ENCODE measurements at places on chromosomes 6 and 20.

GRCh38 chr20:49052334-49052733, 6.2 kb downstream of the CSE1L start:
- no peak for DNase-seq

DNA sequence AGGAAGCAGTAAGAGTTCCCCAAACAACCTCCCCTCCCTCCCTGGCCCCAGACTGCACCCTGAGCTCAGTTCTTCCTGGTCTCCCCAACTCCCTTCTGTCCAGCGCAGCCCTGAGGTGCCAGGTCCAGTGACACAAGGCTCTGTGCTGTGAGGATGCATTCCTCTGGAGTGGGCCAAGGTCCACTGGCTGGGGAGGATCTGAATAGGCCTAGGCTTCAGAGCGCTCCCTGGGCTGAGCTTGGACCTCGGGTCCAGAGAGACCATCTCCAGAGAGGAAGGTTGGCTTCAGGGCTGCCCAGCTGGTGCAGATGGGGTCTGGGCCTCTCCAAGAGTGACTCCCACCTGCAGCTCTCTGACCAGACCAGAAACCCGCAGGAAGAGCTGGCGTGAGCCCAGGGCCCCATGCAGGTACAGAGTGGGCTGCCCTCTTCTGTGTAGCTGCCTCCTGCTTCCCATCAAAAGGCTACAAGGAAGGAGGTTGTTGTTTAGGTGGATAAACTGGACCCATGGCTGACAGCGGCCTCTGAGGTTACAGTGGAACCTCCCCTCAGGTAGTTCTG, 52.3 kb upstream of the MLN start:
- no peak for DNase-seq

DNA sequence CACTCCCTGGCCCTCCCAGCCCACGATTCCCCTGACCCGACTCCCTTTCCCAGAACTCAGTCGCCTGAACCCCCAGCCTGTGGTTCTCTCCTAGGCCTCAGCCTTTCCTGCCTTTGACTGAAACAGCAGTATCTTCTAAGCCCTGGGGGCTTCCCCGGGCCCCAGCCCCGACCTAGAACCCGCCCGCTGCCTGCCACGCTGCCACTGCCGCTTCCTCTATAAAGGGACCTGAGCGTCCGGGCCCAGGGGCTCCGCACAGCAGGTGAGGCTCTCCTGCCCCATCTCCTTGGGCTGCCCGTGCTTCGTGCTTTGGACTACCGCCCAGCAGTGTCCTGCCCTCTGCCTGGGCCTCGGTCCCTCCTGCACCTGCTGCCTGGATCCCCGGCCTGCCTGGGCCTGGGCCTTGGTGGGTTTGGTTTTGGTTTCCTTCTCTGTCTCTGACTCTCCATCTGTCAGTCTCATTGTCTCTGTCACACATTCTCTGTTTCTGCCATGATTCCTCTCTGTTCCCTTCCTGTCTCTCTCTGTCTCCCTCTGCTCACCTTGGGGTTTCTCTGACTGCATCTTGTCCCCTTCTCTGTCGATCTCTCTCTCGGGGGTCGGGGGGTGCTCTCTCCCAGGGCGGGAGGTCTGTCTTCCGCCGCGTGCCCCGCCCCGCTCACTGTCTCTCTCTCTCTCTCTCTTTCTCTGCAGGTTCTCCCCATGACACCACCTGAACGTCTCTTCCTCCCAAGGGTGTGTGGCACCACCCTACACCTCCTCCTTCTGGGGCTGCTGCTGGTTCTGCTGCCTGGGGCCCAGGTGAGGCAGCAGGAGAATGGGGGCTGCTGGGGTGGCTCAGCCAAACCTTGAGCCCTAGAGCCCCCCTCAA, at the start of gene LTA:
LTA (plus strand) TSS at position 249 of the 871 bp plus-strand sequence; CDS start at position 703, 454 bp downstream.
- DNase-seq = no peak

- DNase-seq = no peak
Observed at GRCh38 chr20:50314678-50315335, 124.2 kb downstream of the CEBPB start.

GRCh38 chr20:22524393-22525015, 59.9 kb downstream of the FOXA2 start:
- DNase-seq = no peak

GRCh38 chr20:13274275-13274861, 53.3 kb downstream of the ISM1 start:
- DNase-seq = no peak

DNA sequence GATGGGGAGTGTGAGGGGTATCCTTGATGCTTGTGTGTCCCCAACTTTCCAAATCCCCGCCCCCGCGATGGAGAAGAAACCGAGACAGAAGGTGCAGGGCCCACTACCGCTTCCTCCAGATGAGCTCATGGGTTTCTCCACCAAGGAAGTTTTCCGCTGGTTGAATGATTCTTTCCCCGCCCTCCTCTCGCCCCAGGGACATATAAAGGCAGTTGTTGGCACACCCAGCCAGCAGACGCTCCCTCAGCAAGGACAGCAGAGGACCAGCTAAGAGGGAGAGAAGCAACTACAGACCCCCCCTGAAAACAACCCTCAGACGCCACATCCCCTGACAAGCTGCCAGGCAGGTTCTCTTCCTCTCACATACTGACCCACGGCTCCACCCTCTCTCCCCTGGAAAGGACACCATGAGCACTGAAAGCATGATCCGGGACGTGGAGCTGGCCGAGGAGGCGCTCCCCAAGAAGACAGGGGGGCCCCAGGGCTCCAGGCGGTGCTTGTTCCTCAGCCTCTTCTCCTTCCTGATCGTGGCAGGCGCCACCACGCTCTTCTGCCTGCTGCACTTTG, at the start of gene TNF:
TNF (plus strand) TSS at position 231 of the 567 bp plus-strand sequence; CDS start at position 408, 177 bp downstream.
- peak; percentile 98 for DNase-seq

GRCh38 chr6:52739134-52739533, 24.1 kb downstream of the GSTA2 start:
- DNase-seq = no peak

DNA sequence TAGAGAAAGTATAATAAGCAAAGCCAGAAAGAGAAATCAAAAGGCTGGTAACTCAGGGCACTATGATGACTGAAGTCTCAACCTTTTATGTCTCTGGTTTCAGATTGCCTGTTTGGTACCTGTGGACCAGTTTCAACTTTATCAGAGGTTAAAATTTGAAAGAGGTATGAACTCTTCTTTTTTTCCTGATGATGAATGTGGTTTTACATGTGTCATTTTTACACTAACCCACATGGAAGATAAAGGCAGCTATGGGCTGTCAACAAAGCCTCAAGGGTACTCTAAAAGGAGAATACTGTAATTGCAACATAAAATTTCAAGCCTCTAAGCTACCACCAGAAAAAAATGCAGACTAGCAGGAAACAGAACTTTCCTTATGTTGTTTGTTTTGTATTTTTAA, 52.4 kb downstream of the RNF144B start:
- no peak for DNase-seq

DNA sequence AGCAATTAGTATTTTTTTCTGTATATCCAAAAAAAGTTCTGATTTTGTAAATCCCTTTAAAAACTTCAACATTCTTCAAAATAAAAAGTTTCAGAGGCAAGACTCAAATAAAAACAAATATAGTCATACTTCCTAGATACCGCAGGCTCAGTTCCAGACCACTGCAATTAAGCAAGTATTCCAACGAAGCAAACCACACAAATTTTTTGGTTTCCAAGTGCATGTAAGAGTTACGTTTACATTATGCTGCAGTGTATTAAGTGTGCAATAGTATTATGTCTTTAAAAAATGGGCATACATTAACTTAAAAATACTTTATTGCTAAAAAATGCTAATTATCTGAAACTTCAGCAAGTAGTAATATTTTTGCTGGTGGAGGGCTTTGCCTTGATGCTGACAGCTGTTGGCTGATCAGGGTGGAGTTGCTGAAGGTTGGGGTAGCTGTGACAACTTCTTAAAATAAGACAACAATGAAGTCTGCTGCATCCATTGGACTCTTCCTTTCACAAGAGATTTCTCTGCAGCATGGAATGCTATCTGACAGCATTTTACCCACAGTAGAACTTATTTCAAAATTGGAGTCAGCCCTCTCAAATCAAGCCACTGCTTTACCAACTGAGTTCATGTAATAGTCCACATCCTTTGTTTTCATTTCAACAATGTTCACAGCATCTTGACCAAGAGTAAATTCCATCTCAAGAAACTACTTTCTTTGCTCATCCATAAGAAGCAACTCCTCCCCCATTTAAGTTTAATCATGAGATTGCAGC, 46.0 kb downstream of the PHIP start:
- no peak for DNase-seq

GRCh38 chr6:32459781-32460424, 20.2 kb downstream of the HLA-DRA start:
- no peak for DNase-seq

GRCh38 chr6:106648651-106649308, 19.4 kb downstream of the QRSL1 start:
- no peak for DNase-seq

DNA sequence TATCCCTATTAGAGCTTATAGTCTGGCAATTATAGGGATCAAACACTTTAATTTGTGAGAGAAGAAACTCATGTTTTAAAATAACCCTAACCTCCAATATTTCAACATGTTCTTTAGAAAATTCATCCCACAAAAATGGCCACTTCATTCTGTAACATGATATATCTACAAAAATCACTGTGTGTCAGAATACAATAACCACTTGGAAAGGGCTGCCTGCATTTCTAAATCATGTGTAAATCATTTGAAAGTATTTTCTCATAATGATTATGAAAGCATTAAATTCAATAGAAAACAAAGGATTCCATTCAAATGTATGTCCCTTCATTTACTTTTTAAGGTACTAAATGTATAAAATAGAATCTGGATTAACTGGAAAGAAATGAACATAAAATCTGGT, 101.4 kb upstream of the NHSL1 start:
- no peak for DNase-seq

GRCh38 chr6:164507206-164507940, 802.0 kb downstream of the C6orf118 start:
- DNase-seq = no peak

DNA sequence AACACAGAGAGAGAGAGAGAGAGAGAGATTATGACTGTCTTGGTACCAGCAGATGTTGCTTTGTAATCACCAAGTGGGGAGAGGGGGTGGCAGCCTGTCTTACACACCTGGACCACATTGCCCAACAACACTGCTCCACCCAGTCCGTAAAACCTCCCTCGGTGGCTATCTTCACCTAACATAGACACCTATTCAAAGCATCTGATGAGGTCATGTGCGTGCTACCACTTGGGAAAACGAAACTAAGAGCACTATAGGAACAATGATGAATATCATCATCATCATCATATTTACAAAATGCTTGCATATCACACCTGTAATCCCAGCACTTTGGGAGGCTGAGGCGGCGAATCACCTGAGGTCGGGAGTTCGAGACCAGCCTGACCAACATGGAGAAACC, 24.1 kb upstream of the SALL4 start:
- no peak for DNase-seq

DNA sequence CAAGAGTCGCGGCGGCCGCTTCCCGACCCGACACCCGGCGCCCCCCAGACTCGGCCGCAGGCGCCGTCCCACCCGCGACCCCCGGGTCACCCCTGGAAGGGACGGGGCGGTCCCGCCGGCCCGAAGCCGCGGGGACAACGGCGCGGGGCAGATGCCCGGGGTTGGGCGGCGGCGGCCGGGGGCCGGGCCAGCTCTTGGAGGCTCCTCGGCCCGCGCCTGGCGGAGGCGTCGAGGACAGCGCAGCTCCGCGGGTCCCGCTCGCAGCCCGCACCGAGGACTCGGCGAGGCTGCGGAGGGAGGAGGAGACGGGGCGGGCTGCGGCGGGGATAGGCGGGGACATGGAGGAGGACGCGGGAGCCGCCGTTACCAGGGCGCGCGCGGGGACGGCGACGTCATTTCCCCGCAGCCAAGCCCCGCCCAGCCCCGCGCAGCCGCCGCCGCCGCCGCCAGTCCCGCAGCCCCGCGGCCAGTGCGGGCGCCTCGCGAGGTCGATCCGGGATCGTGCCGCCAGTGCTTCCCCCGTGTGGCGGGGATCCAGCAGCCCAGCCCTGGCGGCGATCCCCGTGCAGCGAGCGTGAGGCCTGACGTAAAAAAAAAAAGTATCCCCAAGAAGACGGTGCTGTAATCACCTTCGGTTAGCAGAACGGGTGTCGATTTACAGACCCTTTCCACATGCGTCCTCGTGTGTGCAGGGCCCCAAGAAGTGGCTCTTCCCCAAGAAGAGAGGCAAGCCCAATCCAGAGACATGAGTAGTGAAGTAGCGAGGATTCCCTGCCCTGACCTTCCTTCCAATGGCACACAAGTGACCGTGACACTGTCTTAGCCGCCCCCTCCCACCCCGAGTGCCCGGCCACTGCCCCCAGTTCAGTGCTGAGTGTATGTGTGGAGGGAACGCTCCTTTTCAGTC, at the start of gene FAM184A:
FAM184A (minus strand) TSS at position 289 of the 907 bp plus-strand sequence. CDS start 365 bp downstream, outside the sequence.
- peak; percentile 77 for DNase-seq

DNA sequence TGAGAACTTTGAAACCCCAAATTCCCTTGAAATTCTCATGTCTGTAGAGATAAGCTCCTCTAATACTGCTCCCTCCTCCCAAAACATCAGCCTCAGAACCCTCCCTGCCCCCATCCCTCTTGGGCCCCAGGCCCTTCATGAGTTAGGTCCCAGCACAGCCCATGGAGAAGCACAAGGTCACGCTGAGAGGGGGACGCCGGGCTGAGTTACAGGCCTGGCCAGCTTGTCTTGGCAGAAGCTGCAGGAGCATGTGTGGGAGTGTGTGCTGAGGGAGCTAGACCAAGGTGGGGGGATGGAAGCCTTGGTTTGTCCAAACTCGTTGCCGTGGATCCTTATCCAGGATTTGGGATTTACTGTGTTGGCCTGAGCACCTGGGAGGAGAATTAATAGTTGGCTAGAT, 8.5 kb upstream of the PTCRA start:
- DNase-seq = no peak

DNA sequence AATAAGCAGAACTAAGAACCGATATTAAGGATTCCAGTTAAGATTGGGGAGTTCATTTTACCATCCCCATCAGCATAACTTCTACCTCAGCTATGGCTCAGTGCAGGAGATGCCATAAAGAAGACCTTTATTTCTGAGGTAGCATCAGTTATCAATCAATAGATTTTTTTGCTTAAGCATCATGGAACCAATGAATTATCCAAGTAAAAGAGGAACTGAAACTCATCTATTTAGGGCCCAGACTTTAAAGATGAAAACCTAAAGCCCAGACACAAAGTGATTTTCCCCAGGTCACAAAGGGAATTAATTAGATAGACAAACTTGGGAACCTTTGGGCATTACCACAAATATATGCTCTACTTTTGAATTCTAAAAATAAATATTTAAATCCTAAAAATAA, 59.2 kb upstream of the TINAG start:
- no peak for DNase-seq

DNA sequence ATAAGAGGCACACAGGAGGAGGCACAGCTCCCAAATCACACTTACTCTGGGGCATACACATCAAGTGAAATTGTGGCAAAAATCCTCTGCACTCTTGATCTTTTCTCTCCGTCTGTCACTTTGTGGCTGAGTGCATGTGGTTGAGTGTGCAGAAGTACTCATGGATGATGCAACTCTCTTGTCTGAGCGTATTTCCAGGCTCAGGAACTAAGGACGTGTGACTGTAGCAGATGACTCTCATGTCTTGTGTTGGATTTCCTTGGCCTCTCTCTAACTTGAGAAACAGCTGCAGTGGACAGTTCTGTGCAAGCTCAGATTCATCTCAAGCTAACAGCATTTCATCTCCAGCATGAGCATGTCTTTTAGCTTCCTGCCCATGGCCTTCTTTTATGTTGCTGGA, 245.4 kb upstream of the FLRT3 start:
- DNase-seq = no peak

GRCh38 chr6:139640921-139641320, 266.5 kb upstream of the CITED2 start:
- peak; percentile 19 for DNase-seq

- no peak for DNase-seq
Observed at GRCh38 chr6:47603995-47604394, 94.4 kb upstream of the ADGRF4 start.
